ENCODE measurements at places on chromosomes 7 and 10.

- DNase-seq, result no peak
These were observed 80.2 kb downstream of the VWDE start for GRCh38 chr7:12323415-12323814.

DNA sequence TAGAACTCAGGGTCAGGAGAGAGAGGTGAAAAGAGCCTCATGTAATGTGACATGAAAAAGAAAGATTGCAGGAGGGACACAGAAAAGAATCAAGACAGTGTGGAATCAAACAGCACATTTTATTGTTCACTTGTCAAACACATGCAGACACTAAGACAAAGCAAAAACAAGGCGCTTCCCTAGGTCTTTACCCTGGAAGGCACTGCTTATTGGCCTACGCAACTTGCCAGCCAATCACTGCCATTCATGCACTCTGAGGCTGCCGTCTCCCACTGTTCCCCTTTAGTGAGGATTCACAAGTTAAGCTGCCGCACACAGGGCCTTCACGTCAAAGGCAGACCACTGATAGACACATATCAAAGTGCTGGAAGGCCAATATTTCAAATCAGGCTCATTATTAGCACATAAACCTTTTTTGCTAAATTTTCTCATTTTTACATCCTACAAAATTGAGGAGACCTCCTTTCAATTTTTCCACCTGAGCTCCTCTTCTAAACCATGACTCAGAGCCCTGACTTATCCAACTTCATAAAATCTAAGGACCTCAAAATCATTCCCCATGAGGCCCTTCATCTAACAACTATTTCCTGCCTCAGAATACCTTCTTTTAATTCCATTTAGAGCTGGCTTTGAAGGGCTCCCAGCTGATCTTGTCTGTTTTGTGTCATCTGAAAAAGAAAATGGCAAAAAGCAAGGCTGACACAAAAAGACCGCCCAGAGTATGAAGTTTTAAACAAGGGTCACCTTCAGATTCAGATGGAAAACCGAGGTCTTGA lies 149.4 kb downstream of the CHCHD3 start:
- DNase-seq, result no peak

GRCh38 chr10:33869028-33869427 lies 534.6 kb upstream of the NRP1 start:
- no peak for DNase-seq

- DNase-seq, result no peak
These were observed 9.1 kb downstream of the NKX6-2 start for GRCh38 chr10:132776821-132777220.

DNA sequence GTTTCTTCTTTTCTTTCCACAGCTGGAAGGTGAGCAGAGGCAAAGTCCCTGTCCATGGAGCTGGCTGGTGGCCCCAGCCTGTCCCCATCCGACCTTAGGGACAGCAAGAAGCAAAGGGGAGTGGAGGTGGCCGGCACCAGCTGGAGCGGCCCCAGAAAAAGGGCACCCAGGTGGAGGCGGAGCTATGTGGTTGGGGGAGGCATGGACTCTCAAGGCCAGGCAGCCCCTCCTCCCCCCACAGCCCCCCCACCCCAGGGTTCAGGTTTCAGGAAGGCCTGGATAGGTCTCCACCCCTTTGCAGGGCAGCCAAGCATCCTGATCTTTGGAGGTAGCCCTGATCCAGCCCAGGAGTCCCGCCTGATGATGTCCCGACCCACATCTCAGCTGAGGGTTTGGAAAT lies at the start of gene SSC4D:
TSS of gene SSC4D (minus strand) at position 161 of the 400 bp plus-strand sequence. CDS start 5,258 bp downstream, outside the sequence.
- no peak for DNase-seq

GRCh38 chr7:46100521-46100920 lies 179.4 kb upstream of the IGFBP3 start:
- DNase-seq, result no peak

GRCh38 chr7:50812841-50813475 lies 30.3 kb upstream of the GRB10 start:
- no peak for DNase-seq

- DNase-seq, result no peak
These were observed 26.5 kb upstream of the NRG3 start for GRCh38 chr10:81848514-81848913.

DNA sequence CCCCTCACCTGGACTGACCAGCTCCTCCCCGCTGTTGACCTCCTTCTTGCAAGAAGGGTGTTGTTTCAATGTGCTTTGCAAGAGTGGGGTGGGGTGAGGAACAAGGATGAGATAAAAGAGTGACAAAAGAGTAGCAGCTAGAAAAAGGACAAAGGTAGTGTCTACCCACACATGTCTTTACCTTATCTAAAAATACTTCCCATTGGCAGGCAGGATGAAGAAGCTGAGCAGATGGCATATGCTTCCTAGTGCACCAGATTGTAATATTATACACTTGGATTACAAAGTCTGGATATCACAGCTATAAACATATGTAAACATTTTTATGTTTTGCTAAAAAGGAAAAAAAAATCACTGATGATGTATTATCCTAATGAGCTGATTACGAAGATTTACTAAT lies 34.5 kb downstream of the CHN2 start:
- no peak for DNase-seq

DNA sequence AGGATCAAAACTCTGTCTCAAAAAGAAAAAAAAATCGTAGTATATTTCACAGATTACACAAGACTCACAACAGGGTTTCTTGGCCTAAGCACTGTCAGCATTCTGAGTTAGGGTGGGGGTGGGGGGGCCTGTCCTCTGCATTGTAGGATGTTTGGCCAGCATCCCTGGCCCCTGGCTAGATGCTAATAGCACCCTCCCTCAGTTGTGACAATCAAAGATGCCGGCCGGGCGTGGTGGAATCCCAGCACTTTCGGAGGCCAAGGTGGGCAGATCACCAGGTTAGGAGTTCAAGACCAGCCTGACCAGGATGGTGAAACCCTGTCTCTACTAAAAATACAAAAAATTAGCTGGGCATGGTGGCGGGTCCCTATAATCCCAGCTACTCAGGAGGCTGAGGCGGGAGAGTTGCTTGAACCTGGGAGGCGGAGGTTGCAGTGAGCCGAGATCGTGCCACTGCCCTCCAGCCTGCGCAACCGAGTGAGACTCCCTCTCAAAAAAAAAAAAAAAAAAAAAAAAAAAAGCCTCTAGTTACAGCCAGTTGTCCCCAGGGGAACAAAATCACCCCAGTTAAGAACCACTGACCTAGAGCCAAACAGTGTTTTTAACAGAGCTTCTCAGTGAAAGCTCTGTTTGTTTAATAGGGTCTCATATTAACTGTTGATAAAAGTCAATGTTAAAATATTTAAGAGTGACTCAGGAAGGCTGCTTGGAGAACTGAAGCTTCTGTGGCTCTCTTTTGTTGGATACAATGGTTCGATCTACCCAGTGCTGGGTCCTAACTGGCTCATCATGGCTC lies 161.0 kb upstream of the FAM171A1 start:
- DNase-seq, result no peak

GRCh38 chr10:9038146-9038714 lies 983.7 kb downstream of the GATA3 start:
- DNase-seq, result no peak

- DNase-seq, result no peak
These were observed 67.5 kb upstream of the C10orf90 start for GRCh38 chr10:126738001-126738400.

DNA sequence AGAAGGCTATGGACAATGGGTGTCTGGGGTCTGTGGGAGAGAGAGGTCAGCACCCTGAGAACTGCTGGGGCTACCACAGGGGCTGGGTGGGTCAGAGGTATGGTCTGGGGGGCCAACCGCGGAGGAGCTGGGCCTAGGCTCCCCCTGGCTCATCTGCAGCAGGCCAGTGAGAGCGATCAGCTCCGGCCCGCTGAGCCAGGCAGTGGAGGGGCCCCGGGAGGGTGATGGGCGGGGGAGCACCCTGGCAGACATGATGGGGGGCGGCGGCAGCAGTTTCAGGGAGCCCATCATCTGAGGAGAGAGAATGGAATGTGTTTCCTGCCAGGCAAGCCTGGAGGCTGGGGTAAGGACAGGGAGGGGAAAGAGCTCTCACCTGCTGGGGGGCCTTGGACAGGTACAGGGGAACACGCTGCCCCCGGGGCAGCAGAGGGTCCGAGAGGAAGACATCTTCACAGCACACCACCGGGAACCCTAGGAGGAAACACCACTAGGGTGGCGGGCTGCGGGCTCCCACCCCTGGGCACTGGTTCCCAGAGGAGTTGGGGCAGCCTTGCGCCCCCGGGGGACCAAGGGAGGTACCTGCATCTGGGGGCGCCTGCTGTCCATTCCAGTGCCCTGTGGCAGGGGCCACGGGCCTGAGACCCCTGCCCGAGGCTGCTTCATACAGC lies 1.3 kb downstream of the SAP25 start:
- DNase-seq, result no peak

- DNase-seq, result no peak
These were observed 53.1 kb upstream of the OSBPL3 start for GRCh38 chr7:25032774-25033743.

GRCh38 chr7:135704074-135704473 lies 23.9 kb downstream of the SLC13A4 start:
- no peak for DNase-seq

- DNase-seq, result no peak
These were observed 43.4 kb downstream of the MYOF start for GRCh38 chr10:93438613-93439253.

GRCh38 chr7:139548302-139549028 lies 25.0 kb downstream of the CLEC2L start:
- no peak for DNase-seq
